Stimulated activated CD4-positive, alpha-beta T cell treated with anti-CD3 and anti-CD28 coated beads, Interleukin-15, amount 100 ng/mL, for 1 hour (primary cell): ENCODE measurements at places on chromosomes 1 and 21.

DNA sequence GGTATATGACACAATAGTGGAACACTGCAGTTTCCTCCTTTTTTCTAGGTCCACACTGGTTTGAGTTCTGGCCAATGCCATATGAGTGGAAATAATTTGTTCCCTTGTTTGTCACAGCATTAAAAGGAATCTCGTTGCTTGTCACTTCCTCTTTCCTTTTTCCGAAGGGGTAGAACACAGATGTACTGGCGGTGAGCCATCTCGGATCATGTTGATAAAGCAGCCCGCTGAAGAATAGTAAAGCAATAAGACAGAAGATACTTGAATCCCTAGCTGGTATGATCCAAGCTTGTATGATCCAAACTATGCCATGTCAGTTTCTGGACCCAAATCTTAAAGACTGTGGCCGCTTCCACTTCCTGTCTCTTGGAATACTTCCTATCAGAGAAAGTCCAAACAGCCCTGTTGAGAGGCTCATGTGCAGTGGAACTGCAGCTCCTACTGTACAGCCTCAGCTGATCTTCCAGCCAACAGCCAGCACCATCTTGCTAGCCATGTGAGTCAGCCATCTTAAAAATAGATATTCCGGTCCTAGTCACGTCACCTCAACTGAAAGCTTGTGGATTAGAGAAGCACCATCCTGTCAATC, 40.3 kb downstream of the CFHR5 start:
- DNase-seq, result no peak

DNA sequence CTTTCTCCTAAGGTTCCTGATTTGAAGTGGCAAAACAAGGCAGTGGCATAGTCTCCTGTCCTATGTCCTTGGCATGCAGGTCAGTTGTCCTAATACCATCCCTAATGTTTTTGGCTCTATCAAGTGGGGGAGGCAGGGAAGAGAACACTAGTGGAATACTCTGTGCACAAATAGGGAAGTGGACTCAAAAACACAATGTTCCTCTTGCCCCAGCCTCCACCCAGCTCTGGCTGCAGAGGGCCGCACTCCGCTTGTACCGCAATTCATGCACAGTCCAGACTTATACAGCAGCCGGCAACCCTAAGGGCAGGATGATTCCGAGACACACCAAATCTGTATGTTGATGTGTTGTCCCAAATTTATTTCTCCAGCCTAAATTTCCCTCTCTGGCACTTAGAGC, 14.5 kb downstream of the PLEKHO1 start:
- DNase-seq, result no peak

DNA sequence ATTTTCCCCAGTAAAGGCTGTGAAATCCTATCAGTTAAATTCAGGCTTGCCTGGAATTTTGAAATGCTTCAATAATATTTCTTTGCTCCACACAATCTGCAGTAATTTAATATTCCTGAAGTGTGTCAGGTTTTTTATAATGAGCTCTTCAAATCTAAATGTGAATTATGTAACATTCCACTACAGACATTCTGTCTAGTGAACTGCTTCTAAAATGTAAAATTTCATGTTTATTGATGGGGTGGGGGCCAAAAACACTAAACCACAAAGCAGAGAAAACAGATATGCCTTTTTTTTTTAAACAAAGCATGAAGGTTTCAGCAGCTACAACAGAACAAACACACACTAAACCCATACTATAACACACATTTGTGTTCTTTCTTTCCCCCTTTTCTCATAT, 129.7 kb downstream of the DAB1 start:
- no peak for DNase-seq

- DNase-seq, result no peak
Observed at GRCh38 chr1:241677201-241677600, 25.1 kb downstream of the WDR64 start.

DNA sequence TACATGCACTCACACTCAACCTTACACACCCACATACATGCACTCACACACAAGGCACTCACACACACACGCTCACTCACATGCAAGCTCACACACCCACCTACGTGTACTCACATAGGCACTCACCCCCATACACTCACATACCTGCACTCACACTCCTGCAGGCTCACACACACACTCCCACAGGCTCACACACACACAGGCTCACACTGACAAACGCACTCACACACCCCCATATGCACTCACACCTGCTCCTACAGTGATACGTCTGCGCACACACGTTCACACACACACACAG, 19.1 kb upstream of the TMEM52 start:
- no peak for DNase-seq

DNA sequence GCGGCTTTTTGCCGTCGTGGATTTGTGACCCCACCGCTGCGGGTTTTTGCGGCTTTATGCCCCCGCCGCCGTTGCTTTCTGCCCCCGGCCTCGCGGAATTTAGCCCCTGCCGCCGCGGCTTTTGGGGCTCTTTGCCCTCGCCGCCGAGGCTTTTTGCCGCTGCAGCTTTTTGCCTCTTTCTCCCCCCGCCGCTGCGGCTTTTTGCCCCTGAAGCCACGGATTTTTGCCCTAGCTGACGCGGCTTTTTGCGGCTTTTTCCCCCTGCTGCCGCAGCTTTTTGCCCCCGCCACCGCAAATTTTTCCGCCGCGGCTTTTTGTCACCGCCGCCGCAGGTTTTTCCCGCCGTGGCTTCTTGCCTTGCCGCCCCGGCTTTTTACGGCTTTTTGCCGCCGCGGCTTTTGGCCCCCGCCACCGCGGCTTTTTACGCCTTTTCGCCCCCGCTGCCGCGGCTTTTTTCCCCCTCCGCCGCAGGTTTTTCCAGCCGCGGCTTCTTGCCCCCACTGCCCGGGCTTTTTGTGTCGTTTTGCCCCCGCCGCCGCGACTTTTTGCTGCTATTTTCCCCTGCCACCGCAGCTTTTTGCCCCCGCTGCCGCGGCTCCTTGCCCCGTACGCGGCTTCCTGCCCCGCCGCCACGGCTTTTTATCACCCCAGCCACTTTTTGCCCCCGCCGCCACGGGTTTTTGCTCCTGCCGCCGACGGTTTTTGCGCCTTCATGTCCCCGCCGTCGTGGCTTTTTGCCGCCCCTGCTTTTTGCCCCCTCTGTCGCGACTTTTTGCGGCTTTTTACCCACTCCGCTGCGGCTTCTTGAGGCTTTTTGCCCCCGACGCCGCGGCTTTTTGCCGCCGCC, 3933.6 kb downstream of the SRGAP2C start:
- DNase-seq, result no peak
